ENCODE measurements at places on chromosomes 6 and 20.
A peak's percentile ranks its signal among the peaks of the same experiment; 100 is the strongest.

- no peak overlapping the region for H3K4me3 ChIP-seq
- no peaks in the 10 kb centered on the region for H3K27me3 ChIP-seq
- no peaks in the 10 kb centered on the region for H3K4me1 ChIP-seq
These were observed 141.1 kb upstream of the SLC24A3 start for GRCh38 chr20:19071446-19071725.

DNA sequence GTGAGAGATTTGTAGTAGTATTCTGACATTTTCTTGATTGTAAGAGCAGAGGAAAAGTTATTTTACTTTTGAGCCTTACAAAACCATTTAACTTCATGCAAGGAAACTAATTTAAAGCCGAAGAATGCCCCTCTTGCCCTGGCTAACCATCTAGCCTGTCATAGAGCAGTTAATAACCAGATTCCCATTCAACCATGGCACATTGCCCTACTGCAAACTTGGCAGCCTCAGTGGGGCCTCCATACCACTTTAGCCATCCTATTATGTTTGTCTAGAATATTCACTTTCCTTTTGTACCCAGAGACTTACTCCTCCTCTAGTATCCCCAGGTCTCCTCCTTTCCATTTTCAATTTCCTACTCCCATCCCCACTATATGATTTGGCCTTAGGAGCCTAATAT, 230.9 kb downstream of the TBC1D7 start:
- DNase-seq: no peak
- no peaks in the 10 kb centered on the region for H3K4me1 ChIP-seq
- H3K27ac ChIP-seq: no peak overlapping the region
- no peaks in the 10 kb centered on the region for H3K27me3 ChIP-seq
- H3K36me3 ChIP-seq: no peaks in the 10 kb centered on the region
- H3K4me3 ChIP-seq: no peak overlapping the region

- H3K27me3 ChIP-seq: peaks cover 10% of the 10 kb centered on the region
- H3K36me3 ChIP-seq: no peaks in the 10 kb centered on the region
- no peak overlapping the region for H3K27ac ChIP-seq
- DNase-seq: no peak
These were observed 7.2 kb downstream of the SSTR4 start for GRCh38 chr20:23042270-23042669.

DNA sequence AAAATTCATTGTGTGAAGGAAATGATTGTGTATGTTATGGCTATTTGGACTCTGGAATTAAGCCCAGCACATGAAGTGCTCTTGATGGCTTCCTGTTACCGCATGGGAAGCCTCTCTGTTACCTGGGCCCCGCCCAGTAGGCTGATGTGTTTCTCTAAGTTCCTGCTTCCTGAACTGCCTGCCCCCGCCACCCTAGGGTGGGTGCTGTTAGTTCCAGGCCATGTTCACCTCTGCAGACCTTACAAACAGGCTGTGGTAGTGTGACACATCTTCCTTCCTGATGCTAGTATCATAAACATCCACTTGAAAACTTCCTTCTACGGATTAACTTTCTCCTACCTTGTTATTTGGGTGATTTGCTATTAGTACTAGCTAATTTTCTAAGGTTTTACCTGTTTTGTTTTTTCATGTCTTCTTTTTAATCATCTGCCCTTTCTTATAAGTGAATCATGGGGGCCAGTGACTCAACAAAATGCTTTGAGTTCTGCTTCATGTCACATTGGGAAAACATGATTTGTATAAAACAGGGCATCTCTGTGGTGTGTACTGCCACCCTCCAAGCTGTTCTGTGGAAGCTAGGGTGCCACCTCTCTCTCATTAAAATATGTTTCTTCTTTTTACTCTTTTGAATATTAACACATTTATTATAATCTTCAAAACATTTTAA, 40.6 kb downstream of the SH3BGRL2 start:
- H3K27me3 ChIP-seq: no peaks in the 10 kb centered on the region
- H3K4me1 ChIP-seq: no peaks in the 10 kb centered on the region
- H3K27ac ChIP-seq: no peak overlapping the region

- H3K27ac ChIP-seq: no peak overlapping the region
- no peaks in the 10 kb centered on the region for H3K36me3 ChIP-seq
- H3K27me3 ChIP-seq: no peaks in the 10 kb centered on the region
- no peak overlapping the region for H3K4me3 ChIP-seq
- DNase-seq: no peak
- no peaks in the 10 kb centered on the region for H3K4me1 ChIP-seq
These were observed 115.0 kb downstream of the IRF4 start for GRCh38 chr6:506508-506907.

DNA sequence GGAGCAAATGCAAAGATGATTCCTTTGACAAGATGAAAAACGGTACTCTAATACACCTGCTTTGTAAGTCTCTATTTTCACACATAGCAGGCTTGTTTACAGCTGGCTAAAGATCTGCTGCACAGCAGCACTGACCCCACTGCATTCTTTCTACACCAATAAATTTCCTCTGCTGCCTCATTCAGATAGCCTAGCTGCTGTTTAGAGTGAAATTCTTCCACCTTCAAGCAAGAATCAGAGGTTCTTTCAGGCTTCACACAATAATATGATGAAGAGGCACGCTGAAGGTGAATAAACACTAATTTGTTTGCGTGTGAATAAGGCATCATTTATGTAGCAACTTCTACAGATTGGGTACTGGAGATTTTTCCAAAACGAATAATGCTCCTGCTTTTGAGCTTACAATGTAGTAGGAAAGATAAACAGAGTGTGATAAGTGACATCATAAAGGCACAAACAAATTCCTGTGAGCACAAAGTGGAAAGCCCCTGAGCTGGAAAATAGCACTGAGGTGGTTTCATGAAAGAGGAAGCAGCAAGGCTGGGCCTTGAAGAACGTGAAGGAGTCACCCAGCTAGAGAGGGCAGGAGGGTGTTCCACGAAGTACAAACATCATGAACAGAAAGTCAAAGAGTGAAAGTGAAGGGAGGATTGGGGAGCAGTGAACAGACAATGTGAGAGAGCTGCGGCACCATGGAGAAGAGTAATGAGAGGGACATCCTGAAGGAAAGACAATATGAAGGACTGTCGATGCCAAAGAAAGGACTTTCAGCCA, 543.4 kb downstream of the CD83 start:
- peaks cover 6% of the 10 kb centered on the region for H3K4me1 ChIP-seq
- no peaks in the 10 kb centered on the region for H3K36me3 ChIP-seq
- no peak overlapping the region for H3K4me3 ChIP-seq
- H3K27me3 ChIP-seq: no peaks in the 10 kb centered on the region

DNA sequence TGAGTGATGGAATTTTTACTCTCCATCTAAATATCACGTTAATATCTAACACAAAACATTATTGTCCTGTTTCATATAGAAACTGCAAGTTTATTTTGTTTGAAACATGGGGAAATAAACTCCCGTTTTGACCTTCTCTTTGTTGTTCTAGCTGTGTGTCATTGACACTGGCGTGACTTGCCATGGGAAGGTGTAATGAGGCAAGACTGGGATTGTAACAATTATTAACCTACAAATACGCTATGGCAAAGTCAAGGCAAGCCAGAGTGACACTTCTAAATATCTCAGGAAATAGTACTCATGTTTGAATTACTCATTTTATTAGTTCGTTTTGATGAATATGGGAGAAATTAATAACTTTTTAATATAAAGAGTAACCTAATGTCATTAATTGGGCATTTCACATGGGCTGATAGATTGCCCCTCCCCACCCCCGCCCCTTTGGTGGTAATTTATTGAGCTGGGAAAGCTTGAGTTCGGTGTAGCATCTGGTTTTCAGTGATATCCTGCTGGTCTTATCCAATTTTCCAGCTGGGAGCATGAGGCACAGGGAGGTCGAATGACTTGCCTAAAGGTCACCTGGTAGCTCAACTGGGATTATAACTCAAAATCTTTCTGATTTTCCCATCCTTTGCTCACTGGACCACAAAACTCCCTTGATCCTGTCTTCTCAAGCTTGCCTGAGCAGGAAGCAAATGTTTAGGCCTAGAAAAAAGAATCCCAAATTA, 380.6 kb upstream of the JAG1 start:
- H3K27me3 ChIP-seq: no peaks in the 10 kb centered on the region
- DNase-seq: no peak
- no peaks in the 10 kb centered on the region for H3K36me3 ChIP-seq

GRCh38 chr6:131013495-131013894, 49.5 kb downstream of the EPB41L2 start:
- H3K4me3 ChIP-seq: peak overlapping the region; percentile 10
- no peaks in the 10 kb centered on the region for H3K36me3 ChIP-seq
- H3K4me1 ChIP-seq: peaks cover 14% of the 10 kb centered on the region
- H3K27ac ChIP-seq: no peak overlapping the region
- H3K27me3 ChIP-seq: no peaks in the 10 kb centered on the region

Data from fibroblast of lung (primary cell).